ENCODE measurements at places on chromosomes 4 and X.

- no peak for DNase-seq
Observed at GRCh38 chrX:32195611-32196010, 1015.7 kb downstream of the DMD start.

GRCh38 chrX:153902385-153902784, 2.1 kb upstream of the AVPR2 start:
- no peak for DNase-seq

GRCh38 chr4:14254252-14254651, 626.7 kb upstream of the BOD1L1 start:
- no peak for DNase-seq

GRCh38 chr4:128275346-128275745, 12.3 kb downstream of the PGRMC2 start:
- DNase-seq = no peak

DNA sequence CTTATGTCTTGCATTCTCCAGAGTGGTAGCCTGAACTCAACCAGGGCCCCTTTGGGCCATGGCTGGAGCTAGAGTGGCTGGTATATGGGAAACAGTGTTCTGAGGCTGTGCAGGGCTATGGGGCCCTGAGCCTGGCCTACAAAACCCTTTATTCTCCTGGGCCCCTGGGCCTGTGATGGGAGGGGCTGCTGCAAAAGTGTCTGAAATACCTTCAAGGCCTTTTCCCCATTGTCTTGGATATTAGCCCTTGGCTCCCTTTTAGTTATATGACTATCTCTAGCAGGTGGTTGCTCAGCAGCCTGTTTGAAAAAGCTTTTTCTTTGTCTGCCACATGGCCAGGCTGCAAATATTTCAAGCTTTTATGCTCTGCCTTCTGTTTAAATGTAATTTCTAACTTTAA, 22.5 kb downstream of the APOOL start:
- no peak for DNase-seq

DNA sequence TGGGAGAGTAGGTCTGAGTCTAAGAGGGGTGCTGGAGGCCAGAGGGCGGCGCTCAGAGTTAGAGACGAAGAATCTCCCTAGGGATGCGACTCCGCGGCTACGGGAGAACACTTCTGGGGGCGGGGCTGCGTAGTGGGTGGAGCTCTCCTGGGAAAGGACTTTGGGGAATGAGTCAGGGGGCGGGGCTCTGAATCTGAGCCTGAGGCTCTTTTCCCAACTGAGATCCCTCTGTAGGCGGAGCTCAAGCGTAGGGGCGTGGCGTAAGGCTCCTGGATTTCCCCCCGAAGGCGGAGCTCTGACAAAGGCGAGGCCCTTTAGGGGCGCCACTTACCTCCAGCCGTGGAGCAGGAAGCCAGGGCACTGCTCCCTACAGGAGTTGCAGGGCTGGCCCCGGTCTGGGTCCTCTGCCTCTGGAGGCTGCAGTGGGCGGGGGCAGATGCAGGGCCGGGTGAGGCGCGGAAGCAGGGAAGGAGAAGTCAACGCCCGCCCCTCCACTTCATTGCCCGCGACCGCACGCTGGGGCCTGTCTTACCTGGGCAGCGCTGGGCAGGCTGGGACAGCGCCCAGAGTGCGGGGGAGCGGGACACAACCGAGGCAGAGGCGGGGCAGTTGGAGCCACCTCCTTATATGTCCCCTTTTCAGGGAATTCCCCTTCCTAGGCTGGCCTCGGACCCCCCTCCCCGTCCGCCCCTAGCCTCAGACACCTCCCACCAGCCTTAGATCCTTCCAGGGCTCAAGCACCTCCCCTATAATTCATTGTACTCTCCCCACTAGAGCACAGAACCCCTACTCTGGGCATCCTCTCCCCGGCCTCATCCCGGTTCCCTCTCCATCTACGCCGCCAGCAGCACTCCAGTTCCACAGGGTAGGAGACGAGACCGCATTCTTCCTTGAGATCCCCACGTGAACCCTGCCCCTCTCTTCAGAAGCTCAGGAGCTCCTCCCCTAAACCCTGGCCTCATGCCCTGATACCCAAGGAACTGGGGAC, 1.6 kb downstream of the PRICKLE3 start:
- DNase-seq = no peak

GRCh38 chr4:8395504-8396296, 44.8 kb downstream of the ACOX3 start:
- DNase-seq = no peak

DNA sequence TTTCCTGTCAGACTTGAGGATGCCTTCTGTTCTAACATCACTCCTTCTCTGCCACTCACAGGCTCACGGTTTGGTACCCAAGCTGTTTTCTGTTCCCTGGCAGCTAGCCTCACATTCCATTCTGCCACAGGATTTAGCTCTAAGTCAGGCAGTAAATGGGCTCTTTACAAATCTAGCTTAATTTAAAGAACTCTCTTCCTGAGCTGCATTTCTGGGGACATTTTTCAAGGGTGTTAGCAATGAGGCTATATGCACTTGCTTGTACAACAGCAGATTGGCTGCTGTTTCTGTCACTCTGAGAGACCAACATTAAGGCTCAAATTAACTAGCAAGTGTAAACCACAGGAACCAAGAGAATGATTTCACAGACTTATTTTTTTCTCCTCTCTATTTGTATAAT, 337.8 kb upstream of the NOCT start:
- no peak for DNase-seq

DNA sequence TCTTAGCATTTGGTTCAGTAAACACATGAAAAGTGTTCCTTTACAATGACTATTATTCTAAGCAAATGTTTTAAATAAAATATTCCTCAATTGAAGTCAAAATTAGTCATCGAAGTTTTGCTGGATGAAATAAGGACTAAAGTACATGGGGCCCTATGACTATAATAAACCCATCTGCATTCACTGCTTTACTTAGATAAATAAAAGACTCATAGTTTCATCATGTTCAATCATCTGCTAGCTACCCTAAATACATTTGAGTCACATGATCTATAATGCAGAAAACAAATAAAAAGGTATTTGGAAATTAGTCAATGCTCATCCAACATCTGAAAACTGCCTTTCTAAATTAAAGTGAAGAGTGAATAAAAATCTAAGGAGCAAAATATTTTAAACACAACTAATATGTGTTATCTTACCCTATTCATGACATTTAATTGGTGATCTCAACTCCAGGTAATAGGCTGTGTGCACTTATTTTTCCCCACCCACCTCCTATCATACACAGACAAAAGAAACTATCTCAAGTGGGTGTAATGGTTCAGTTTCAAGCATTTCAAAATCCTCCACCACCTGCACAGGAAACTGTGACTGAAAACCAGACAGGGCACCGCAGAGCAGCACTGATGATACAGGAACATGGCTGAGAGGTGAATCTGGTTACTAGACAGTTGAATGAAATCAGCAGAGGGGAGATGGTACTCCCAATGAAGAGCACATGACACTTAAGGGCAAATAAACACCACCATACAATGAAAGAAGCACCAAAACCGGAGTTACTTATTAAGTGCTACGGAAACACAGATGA, 78.6 kb downstream of the CAMK2D start:
- peak; percentile 28 for DNase-seq

GRCh38 chr4:88919056-88919455, 137.9 kb downstream of the FAM13A start:
- DNase-seq = no peak

GRCh38 chr4:15992167-15992485, 29.2 kb upstream of the FGFBP2 start:
- no peak for DNase-seq

DNA sequence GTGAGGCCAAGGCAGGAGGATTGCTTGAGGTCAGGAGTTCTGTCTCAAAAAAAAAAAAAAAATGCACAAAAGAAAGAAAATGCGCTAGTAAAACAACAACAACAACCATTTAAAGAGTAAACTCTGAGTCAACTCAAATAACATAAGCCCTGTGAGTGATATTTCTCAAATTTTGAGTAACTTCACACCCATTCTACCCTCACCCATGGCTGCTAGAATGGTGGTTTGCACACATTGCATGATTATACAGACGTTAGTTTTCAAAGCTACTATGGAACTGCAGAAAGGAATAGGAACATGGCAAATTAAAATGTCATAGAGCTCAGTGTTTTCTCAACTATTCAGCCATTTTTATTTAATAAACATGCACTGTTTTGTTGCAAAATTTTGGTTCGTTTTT, 145.9 kb downstream of the OPHN1 start:
- DNase-seq = no peak

- no peak for DNase-seq
Observed at GRCh38 chrX:2583194-2584162, 82.7 kb upstream of the DHRSX start.

GRCh38 chr4:118313098-118313497, 39.7 kb downstream of the PRSS12 start:
- no peak for DNase-seq

GRCh38 chrX:22526339-22526738, 253.6 kb downstream of the CBLL2 start:
- no peak for DNase-seq

DNA sequence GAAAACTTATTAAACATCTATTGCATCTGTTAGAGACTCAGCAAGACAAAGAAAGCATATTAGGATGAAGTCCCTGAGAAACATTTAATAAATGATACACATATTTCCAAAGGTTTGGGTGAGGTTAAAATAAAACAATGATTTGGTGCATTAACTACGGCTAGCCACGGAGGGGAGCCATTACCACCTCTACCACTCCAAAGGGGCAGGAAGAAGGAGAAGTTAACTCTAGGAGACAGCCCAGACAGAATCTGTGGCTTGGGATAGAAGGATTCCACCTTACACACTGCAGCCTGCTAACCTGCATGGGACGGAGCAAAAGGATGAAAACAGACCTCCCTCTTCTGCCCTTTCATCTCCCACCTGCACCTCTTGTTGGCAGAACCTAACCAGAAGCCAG, 189.1 kb upstream of the C1QTNF7 start:
- no peak for DNase-seq

DNA sequence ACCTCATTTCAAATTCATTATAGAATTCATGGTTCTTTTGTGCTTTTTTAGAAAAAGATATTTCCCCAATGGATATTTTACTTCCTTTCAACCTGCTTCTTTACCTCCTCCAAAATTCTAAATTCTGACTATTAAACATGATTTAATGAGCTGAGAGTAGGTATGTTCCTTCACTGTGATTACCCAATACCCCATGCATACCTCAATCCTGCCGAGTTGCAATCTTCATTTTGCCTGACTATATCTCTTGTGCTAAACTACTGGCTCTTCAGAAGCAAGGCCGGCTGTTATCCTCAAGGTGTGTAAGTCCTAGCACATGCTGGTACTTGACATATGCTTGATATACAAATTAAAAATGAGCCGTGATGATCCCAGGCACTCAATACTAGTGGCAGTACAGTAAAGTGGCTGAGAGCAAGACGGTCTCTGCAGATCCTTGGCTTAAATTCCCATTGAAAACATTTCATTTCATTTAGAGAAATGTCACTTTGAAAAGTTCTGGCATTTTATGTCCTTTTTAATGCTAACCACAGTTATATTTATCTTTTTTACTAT, 320.4 kb downstream of the KCNIP4 start:
- DNase-seq = no peak

DNA sequence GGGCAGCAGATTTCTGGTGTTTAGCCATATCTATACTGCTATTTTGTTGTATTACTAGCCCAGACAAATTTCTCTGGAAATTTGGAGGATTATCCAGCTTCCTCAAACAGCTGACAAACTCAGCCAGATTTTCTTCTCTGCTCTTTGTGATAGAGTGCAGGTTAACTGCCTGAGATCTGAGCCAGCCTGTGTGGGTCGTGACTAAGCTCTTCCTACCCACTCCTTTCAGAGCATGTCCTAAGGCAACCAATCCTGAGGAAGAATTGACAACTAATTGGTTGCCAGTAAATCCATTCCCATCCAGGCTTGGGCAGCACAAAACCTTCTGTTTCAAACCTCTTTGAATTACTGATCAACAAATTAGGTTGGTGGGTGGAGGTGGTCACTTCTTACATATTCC, 2.5 kb upstream of the GABRA2 start:
- no peak for DNase-seq

GRCh38 chr4:121034017-121034416, 38.3 kb downstream of the NDNF start:
- DNase-seq = no peak

Data from T-helper 9 cell (primary cell).